ENCODE measurements at places on chromosomes 5 and 9. TPM values are rescaled to one million over a fixed set of nuclear protein-coding genes. Genes with fewer than 3 reads are reported as not detected.

LCN1 gene
- total RNA-seq, result not detected

C9orf153 gene
- 2.8 TPM for total RNA-seq

OBP2B gene
- not detected for total RNA-seq

SLC25A48 gene
- not detected for total RNA-seq

HAVCR1 gene
- total RNA-seq, result not detected

PAPPA gene
- 35.3 TPM for total RNA-seq

SRA1 gene
- 22.5 TPM for total RNA-seq

ANKRD33B gene
- 25.5 TPM for total RNA-seq

RECK gene
- 21.6 TPM for total RNA-seq

LRRC19 gene
- total RNA-seq, result not detected

CXXC5 gene
- 27.3 TPM for total RNA-seq

ABITRAM gene
- total RNA-seq, result 7.6 TPM
